ENCODE measurements at places on chromosomes 1 and 21. TPM values are rescaled to one million over a fixed set of nuclear protein-coding genes. Genes with fewer than 3 reads are reported as not detected.

- DNase-seq: no peak
Measured at GRCh38 chr1:208456487-208456886, 212.3 kb upstream of the PLXNA2 start.

- DNase-seq: no peak
Measured at GRCh38 chr1:177848577-177848976, 121.3 kb downstream of the SEC16B start.

- DNase-seq: no peak
Measured at GRCh38 chr1:206108635-206109034, 8.6 kb downstream of the AVPR1B start.

GRCh38 chr21:25959799-25960198, 210.8 kb downstream of the APP start:
- no peak for DNase-seq

DNA sequence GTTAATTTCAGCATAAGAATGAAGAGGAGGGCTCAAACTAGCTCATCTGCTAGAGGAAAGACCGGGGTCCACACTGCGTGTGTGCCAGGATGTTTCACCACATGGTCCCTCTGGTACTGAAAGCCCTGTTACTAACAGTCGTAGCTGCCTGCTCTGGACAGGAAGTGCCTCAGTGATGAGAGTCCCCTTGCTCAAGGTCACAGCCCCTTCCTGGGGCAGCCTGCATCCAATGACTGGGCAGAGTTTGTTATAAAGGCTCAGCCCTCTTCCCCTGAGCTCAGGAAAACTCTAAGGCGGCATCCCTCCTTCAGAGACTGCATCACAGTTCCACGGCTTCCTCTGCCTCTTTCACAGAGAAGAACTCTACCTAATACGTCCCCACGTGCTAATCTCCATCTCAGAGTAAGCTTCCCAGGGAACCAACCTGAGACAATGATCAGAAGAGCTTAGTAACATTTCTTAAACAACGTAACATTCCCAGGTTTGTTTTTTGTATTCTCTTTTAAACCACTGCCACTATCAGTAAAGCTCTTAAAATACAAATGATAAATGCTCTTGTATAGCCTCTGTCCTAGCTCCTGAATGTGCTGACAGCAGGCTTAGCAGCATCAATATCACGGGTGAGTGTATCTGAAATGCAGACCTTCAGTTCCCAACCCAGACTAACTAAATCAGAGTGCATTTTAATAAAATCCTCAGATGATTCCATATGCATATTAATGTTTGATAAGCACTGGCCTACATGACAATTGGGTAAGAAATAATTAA, 38.0 kb upstream of the ATP1A1 start:
- no peak for DNase-seq

The STYXL2 gene
- 0.33 TPM for total RNA-seq

The KRTAP19-1 gene
- not detected for total RNA-seq

The LIN28A gene
- not detected for total RNA-seq

Data from breast epithelium (tissue), 4 donors.